Stimulated activated CD4-positive, alpha-beta T cell treated with anti-CD3 and anti-CD28 coated beads, TNF-alpha, amount 100 ng/mL, for 24 hours (primary cell): ENCODE measurements at places on chromosomes 1 and 21.

GRCh38 chr1:234675572-234675971 lies 65.6 kb upstream of the IRF2BP2 start:
- DNase-seq, result no peak

DNA sequence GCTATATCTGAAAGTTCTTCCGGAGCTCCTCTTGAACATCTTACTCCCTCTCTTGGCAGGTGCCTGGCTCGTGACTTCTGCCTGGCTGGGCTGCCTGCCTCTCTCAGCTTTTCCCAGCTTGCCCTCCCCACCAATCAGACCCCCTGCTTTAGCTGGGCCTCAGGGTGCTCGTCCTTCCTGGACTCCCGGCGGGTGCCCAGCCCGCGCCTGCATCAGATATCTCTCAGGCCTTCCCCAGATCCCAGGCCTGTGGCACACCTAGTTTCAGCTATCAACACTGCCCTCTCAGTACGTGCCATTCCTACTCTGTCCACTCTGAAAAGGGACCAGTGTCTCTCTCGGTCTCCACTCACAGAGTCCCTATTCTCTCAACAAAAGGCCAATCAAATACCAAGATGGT lies 96.5 kb upstream of the CLDN14 start:
- DNase-seq, result no peak

GRCh38 chr1:22855668-22856606 lies 116.7 kb downstream of the LACTBL1 start:
- DNase-seq, result no peak

GRCh38 chr1:152251391-152251790 lies 27.4 kb upstream of the HRNR start:
- DNase-seq, result no peak

DNA sequence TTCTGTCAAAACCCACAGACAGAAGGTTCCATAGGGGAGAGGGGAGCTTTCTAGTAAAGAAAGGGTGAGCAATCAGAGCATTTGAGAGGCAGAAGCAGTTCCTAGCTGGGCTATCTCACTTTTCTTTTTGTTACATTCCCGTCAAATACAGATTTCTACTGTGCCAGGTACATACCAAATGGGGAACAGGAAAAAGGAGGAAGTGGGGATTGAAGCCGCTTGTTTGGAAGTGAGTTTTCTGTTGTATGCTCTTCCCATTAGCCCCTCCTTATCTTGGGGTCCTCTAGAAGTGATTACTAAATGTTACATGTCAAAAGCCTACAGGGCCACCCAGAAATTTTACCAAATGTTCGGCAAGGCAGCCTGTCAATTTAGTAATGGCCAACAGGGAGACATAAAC lies 116.1 kb downstream of the PAPPA2 start:
- DNase-seq, result no peak

DNA sequence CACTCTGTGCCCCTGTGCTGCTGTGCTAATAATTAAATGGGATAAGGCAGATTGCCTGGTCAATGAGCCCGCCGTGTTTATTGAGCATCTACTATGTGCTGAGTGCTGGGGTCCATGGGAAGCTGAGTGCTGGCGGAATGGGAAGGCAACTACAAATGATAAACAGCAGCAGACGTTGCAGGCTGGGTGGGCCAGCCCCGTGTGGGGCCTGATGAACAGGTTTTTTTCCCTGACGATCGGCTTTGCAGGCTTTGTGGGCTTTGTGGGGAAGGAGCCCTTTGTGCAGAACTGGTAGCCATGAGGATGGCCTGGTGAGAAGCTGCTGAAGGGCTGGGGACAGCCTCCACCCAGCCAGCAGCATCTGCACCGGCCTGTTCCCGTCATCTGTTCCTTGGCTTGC lies 3.5 kb downstream of the PDE9A start:
- no peak for DNase-seq

GRCh38 chr1:35559317-35559944 lies 1.8 kb downstream of the NCDN start:
- DNase-seq, result no peak

DNA sequence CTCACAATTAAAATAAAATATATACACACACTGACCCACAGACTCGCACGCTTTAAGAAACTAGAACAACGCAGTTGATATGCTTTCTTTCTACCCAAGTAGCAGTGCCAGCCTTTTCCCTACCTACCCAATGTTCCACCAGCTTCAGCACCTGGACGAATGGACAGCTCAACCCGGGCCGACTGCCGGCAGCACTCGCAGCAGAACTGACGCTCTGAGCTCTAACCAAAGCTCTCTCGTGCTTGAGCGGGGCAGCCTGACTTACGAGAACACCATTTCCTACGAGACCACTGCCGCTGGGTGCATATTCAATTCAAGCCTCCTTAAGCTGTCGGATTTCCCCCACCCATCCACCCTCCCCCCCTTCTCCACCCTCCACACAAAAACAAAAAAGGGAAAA lies 127.4 kb upstream of the DPYD start:
- DNase-seq, result peak; percentile 39

DNA sequence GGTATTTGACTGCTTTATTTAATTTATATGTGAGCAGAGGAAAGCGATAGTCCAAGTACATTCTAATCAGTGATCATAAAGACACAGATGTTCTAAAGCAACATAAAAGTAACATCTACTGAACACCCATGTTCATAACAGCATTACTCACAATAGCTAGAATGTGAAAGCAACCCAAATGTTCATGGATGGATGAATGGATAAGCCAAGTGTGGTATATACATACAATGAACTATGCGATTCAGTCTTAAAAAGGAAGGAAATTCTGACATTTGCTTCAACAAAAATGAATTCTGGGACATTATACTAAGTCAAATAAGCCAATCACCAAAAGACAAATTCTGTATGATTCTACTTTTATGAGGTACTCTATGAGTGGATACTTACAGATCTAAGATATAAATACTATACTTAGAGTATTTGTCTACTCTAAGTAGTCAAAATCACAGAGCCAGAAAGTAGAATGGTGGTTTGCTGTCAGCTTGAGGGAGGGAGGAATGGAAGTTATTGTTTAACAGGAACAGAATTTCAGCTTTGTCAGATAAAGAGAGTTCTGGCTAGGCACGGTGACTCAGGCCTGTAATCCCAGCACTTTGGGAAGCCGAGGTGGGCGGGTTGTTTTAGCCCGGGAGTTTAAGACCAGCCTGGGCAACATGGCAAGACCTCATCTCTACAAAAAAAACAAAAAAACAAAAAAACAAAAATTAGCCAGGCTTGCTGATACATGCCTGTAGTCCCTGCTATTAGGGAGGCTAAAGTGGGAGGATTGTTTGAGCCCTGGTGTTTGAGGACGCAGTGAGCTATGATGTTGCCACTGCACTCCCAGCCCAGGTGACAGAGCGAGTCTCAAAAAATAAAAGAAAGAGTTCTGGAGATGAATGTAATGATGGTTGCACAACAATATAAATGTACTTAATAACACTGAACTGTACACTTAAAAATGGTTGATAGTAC lies 79.7 kb upstream of the ARHGAP29 start:
- no peak for DNase-seq

GRCh38 chr1:180407051-180407450 lies 95.3 kb downstream of the ACBD6 start:
- no peak for DNase-seq

DNA sequence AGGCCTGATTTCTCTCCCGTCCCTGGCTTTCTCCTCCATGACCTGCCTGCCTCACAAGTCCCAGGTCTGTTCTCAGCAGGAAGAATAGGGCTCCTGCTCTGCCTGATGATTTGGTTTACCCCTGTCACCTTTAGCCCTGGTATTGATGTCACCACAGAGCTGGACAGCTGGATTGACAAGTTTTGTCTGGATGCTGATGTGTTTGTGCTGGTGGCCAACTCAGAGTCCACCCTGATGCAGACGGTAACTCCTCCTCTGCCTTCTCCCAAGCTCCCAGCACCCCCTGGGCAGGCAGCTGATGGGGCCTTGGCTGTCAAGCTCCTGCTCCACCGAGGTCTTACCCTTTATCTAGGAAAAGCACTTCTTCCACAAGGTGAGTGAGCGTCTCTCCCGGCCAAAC lies 18.4 kb downstream of the MFN2 start:
- DNase-seq, result no peak

DNA sequence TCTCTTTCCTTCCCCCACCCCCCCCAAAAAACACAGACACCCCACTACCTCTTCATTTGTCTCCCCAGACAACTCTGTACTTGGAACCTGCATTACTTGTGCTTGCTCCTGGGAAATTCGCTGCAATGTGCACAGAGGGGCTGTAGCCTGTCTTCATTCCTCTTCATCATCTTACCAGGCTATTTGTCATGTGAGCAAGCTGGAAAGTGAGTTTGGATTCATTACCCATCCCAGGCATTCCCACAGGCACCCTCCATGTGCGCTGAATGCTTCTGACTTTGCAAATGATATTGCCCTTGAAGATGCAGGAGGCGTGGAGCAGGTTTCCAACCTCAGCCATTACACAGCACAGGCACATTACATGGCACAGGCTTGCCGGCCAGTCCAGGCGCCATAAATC lies 494.9 kb downstream of the KIF26B start:
- no peak for DNase-seq

DNA sequence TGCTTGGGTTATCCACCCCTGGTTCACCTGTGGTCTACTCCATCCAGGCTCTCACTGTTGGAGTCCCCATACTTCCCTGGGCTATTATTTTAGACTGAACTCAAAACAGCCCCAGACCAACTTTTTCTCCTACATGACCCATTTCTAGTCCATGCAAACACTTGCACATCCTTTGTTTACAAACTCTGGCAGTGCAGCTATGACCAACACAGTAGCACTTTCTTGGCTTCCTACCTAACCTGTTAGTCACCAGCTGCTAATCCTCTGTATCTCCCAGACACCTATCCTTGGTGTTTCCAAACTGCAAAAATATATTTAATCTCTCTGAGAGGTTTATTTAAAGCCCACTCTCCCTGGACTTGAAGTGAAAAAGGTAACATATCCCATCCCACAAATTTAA lies 90.8 kb downstream of the DDAH1 start:
- no peak for DNase-seq

- DNase-seq, result no peak
These were observed 259.3 kb upstream of the AJAP1 start for GRCh38 chr1:4395158-4395557.

DNA sequence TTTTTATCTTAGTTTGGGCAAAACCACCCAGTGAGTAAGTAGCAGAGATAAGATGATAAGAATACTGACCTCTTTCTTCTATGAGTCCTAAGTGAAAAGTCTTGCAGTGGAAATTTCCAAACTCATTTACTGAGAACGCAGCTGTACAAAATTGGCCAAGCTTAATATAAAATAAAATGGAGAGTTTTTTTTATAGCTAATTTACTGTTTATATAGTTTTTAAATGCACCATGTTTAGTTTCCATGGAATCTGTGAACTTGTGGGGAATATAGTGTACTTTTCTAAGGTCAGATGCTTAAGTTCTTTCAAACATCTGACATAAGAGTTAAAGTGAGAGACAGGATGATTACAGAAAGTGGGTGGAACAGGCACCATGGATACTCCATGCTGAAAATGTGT lies 833.5 kb downstream of the ADGRL2 start:
- no peak for DNase-seq

- DNase-seq, result no peak
These were observed 122.3 kb upstream of the GRIK3 start for GRCh38 chr1:37156646-37157045.

- no peak for DNase-seq
These were observed 1.2 kb downstream of the DUSP23 start for GRCh38 chr1:159781992-159782391.

DNA sequence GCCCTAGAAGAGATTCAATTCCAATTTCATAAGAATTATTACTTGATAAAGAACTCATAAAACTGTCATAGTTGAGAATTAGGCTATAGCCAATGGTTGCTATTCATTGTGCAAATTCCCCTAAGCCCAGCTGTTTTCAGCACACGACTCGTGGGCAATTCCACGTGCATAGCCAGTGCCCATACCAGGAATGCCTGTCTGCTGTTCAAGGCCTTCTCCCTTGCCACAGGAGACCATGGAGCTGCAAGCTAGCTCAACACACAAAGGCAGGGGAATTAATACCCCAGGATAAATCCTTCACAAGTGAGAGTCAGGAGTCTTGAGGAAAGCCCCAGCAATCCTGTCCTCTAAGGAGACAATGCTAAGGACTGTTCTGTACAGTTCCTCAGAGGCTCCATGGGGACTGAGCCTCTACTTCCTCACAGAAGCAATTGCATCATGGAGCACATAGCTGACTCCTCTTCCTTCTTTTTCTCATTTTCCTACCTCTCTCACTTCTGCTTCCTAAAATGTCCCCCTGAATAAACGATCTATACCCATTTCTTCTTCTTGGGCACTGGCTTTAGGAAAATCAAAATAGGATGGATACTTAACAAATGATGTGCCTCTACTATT lies 19.1 kb upstream of the CHRM3 start:
- DNase-seq, result no peak

DNA sequence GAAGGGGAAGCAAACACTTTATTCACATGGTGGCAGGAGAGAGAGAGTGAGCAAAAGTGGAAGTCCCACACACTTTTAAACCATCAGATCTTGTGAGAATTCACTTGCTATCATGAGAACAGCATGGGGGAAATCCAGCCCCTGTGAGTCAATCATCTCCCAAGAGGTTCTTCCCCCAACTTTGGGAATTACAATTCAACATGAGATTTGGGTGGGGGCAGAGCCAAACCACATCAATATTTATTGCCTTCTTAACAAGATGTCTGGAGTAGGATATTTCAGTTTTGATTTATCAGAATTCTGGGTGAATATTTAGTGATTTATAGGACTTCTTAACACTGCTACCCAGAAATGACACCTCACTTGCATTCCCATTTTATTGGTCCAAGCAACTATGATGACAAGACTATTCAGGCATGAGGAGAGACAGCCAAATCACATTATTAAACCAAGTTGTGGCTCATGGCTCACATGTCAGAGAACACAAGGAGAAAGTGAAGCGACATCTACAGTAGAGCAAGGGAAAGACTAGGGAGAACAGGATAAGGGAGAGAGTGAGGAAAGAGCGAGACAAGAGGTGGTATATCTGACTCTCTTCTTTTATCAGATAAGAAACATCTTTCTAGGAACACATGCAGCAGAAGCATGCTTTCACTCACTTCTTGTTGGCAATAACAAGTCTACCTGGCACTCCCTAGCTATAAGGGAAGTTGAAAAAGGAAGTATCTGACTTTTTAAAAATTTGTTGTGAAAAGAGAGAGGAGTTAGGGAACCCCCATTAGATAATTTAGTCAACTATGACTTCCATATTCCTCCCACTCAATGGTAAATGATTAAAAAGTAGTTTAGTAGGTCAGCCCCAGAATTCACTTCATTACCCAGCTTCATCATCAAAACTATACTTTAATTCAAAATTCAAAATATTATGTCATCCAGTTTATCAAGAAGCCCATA lies 36.6 kb upstream of the PTPRC start:
- DNase-seq, result no peak

DNA sequence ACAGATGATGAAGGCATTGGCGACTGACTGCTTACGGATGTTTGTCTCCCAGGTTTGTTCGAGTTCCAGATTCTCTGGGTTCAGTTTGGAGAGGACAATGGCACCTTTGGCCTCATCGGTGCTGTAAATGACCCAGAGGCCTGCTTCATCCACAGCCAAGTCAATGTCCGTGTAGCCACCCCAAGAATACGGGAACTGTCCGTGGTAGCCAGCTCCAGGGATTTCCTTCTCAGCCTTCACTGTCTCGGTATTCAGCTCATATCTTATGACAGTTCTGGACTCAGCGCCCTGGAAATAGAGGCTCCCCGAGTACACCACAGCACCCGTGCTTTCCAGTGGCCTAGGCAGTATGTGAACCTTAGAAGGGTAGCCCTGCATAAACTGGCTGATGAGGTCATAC lies 14.1 kb downstream of the MYOCOS start:
- no peak for DNase-seq

GRCh38 chr1:17567582-17567981 lies 28.1 kb downstream of the ARHGEF10L start:
- no peak for DNase-seq
